ENCODE measurements at places on chromosomes 12 and 14.

DNA sequence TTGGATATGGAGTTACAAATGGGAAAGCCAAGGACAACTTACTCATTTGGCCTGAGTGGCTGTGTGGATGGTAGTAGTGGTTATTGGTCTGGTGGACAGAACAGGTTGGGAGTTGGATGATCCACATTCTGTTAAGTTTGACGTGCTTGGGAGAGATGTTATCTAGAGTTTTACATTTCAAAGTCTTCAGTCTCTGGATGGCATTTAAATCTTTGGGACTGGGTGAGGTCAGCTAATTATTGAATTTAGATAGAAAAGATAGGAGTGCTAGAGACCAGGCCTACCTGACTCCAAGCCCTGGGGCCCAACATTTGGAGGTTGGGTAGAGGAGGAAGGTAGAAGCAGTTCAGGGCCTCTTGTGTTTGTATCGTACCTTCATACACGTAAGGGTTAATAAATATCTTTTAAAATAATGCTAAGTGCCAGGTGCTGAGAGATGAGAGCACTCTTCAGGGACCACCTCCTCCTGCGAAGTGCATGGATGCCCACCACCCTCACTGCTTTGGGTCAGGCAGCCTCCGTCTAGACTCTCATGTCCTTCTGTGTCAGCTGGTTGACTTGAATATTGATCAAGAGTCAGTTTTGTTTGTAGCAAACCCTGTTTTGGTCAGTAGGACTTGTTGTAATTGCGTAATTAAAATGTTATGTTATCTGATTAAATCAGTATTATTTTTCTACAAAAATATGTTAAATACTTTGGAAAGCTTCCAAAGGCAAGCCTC, 460.4 kb upstream of the RGS6 start:
- no peak overlapping the region for H3K27ac ChIP-seq
- H3K27me3 ChIP-seq: no peaks in the 10 kb centered on the region

- H3K27me3 ChIP-seq: no peaks in the 10 kb centered on the region
- H3K36me3 ChIP-seq: no peaks in the 10 kb centered on the region
- H3K27ac ChIP-seq: no peak overlapping the region
- H3K4me3 ChIP-seq: no peak overlapping the region
- DNase-seq: no peak
- H3K4me1 ChIP-seq: no peaks in the 10 kb centered on the region
Measured at GRCh38 chr12:28776913-28777422, 372.1 kb upstream of the FAR2 start.

- H3K27ac ChIP-seq: no peak overlapping the region
- H3K4me1 ChIP-seq: no peaks in the 10 kb centered on the region
Measured at GRCh38 chr14:91464615-91465205, 45.4 kb downstream of the PPP4R3A start.

- H3K4me1 ChIP-seq: no peaks in the 10 kb centered on the region
- no peaks in the 10 kb centered on the region for H3K27me3 ChIP-seq
- no peak overlapping the region for H3K27ac ChIP-seq
- H3K4me3 ChIP-seq: no peak overlapping the region
- DNase-seq: no peak
Measured at GRCh38 chr14:58864751-58865513, 227.2 kb downstream of the DACT1 start.

GRCh38 chr12:51591016-51591901, at the start of gene SCN8A:
Gene SCN8A (plus strand): TSS chr12:51591233. CDS start chr12:51662818, 71,585 bp downstream.
- H3K36me3 ChIP-seq: no peaks in the 10 kb centered on the region
- H3K27me3 ChIP-seq: peaks cover 3% of the 10 kb centered on the region
- H3K4me3 ChIP-seq: peak within 1 kb of the TSS; percentile 53
- peak; percentile 38 for DNase-seq
- no peak within 1 kb of the TSS for H3K27ac ChIP-seq

GRCh38 chr14:76349993-76350392, 25.9 kb upstream of the ESRRB start:
- H3K4me3 ChIP-seq: no peak overlapping the region
- no peaks in the 10 kb centered on the region for H3K27me3 ChIP-seq
- DNase-seq: no peak
- no peaks in the 10 kb centered on the region for H3K36me3 ChIP-seq

DNA sequence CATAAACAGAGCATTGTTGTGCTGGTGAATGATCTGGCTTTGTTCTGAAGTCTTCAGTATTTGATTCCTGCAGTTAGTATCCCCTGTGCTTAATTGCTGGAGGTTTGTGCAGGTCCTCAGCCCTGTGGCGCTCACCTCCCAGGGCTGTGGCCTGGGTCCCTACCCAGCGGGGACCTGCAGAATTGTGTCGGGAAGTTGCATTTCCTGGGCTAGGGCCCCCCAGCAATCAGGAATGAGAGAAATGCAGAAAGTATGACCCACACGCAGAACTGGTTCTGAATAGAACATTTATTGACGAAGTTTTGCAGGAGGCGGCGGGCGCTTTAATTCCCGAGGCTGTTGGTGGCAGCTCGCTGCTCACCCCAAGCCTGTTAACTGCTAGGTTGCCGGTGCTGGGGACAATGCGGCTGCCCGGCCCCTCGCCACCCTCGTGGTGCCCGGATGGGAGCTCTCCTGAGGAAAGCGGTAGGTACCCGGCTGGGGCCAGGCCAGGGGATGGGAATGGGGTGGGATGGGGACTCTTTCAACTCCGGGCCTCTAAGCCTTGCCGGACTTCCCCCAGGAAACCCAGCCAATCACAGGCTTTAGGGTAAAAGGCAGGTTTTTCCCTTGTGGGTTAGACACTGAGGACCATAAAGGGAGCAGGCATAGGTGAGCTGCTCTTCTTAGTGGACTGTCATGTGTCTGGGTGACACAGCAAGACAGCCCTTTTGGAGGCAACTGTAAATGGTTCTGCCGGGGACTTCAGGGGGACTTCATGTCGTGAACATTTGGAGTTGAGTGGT, 11.6 kb downstream of the PLEKHG3 start:
- no peak overlapping the region for H3K27ac ChIP-seq
- DNase-seq: no peak
- no peaks in the 10 kb centered on the region for H3K36me3 ChIP-seq
- no peak overlapping the region for H3K4me3 ChIP-seq

GRCh38 chr14:90576581-90576980, 179.8 kb downstream of the CALM1 start:
- no peaks in the 10 kb centered on the region for H3K27me3 ChIP-seq
- H3K36me3 ChIP-seq: no peaks in the 10 kb centered on the region
- no peak overlapping the region for H3K4me3 ChIP-seq
- H3K27ac ChIP-seq: no peak overlapping the region
- no peaks in the 10 kb centered on the region for H3K4me1 ChIP-seq
- no peak for DNase-seq

DNA sequence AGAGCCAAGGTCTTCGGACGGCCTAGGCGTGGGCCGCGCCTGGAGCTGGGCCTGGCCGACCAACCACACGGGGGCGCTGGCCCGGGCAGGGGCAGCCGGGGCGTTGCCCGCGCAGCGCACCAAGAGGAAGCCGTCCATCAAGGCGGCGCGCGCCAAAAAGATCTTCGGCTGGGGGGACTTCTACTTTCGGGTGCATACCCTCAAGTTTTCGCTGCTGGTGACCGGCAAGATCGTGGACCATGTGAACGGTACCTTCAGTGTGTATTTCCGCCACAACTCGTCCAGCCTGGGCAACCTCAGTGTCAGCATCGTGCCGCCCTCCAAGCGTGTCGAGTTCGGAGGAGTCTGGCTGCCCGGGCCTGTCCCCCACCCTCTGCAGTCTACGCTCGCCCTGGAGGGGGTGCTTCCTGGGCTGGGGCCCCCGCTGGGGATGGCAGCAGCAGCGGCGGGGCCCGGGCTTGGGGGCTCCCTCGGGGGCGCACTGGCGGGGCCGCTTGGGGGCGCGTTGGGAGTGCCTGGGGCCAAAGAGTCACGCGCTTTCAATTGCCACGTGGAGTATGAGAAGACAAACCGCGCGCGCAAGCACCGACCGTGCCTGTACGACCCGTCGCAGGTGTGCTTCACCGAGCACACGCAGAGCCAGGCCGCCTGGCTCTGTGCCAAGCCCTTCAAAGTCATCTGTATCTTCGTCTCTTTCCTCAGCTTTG, 4.4 kb upstream of the SHMT2 start:
- no peak overlapping the region for H3K27ac ChIP-seq
- H3K4me3 ChIP-seq: no peak overlapping the region
- H3K27me3 ChIP-seq: peaks cover 65% of the 10 kb centered on the region
- peak; percentile 44 for DNase-seq

GRCh38 chr14:103311171-103311997, 22.7 kb upstream of the EIF5 start:
- no peaks in the 10 kb centered on the region for H3K27me3 ChIP-seq
- H3K36me3 ChIP-seq: no peaks in the 10 kb centered on the region
- no peak for DNase-seq

DNA sequence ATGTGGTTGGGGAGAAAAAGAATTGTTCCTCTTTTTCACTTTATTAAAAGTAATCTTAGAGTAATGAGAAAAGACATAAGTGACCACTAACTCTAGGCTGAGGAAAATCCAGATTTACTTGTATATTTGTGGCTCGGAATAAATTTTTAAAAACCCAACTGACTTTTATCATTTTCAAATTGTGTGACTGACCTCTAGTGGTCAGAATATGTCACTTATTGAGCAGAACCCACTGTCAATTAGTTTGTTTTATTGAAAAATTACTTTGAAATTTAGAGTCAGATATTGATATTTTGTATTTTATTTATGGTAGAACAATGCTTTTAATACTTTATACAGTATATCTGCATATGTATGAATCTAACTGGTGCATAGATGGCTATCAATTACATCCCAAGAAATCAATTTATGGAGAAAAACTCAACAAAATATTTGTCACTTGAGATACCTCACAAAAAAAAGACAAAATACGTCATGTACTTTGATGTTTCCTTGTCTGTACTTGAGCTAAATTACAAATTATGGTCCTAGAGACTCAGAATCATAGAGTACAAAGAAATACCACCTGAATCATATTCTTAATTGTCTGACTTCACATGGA, 229.4 kb downstream of the CNTN1 start:
- no peaks in the 10 kb centered on the region for H3K27me3 ChIP-seq
- H3K36me3 ChIP-seq: no peaks in the 10 kb centered on the region
- no peak for DNase-seq
- no peaks in the 10 kb centered on the region for H3K4me1 ChIP-seq

Data from CD8-positive, alpha-beta memory T cell (primary cell).